ENCODE measurements at places on chromosomes 16 and 17.

DNA sequence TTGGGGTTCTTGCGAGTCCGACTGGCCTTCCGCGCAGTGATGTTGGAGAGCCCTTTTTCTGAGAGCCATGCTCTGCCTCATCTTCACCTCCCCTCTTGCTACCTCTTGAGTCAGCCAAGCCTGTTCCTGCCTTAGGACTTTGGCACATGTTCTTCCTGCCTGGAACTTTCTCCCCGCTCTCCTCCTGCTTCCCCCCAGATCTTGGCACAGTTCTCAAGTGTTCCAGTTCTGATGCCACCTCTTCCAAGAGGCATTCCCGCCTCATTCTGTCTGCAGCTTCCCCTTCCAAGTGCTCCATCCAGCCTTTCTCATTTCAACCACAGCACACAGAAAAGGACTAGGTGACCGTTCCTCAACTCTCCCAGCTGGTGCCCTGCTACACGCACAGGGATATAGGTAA is 7.7 kb downstream of the AKAP1 start:
- no peak for DNase-seq

DNA sequence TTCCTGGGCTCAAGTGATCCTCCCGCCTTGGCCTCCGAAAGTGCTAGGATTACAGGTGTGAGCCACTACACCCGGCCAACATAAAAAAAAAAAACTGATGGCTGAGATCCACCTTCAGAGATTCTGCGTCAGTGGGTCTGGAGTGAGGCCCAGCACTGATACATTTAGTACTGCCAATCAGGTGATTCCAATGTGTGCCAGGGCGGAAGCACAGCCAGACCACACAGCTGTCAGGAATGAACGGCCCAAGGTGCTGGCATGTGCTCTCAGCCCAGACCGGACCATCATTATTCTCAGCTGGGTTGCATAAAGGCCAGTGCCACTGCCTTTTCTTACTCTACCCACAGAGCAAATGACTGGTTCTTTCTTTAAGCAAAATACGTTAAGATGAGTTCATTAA is 1.2 kb upstream of the BCO1 start:
- no peak for DNase-seq

DNA sequence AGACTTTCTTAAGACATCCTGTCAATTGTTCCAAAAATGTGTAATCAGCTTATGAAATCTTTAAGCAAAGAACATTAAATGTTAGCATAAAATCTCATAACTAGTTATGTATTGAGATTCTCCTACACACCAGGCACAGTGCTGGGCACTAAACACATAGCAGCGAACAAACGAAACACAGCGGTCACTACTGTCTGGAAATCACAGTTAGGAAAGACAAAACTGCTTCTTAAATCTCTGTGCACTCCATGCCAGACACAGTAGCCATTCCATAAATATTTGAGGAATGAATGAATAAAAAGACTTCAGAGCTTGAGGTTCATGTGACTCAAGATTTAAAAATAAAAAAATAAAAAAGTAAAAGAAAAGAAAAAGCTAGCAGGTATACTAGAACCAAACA is 20.1 kb downstream of the TOX3 start:
- no peak for DNase-seq

GRCh38 chr17:11205659-11206058 is 35.4 kb upstream of the SHISA6 start:
- DNase-seq, result no peak

DNA sequence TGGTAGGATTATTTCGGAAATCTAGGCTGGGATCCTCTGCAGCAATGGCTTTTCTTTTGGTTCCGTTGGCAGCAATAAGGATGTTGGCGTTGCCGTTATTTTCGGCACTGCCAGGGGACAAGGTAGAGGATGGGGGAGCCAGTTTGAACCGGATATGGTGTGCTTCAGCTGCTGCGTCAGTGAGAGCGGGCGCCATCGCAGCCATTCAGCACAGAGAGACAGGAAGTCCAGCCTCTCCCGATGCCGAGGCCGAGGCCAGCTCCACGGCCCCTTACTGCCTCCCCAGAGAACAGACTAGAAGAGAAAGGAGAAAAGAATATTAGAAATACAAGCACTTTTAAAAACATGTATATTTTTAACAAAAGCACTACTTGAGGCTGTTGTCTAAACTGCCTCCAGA is 21.3 kb downstream of the KANSL1 start:
- no peak for DNase-seq

DNA sequence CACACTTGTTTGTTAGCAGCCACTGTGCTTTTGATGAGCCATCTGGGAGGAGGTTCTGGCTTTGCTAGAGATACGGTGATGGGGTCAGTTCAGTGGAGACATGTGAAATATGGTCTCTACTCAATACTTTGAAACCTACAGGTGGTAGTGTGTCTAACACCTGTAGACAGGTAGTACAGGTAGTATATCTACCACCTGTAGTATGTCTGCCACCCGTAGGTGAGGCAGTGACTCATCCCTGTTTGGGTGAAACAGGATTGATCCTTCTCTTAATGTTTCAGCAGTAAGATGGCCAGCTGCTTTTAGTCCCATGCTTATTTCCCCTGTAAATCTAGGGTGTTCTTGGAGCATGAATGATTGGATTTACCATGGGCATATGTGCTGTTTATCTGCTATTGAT is 240.8 kb downstream of the SNX29 start:
- no peak for DNase-seq

GRCh38 chr17:17988427-17988945 is 15.8 kb downstream of the DRC3 start:
- DNase-seq, result no peak

- DNase-seq, result no peak
These were observed 53.4 kb downstream of the MEOX1 start for GRCh38 chr17:43608313-43608712.
